SK-N-DZ (cell line): ENCODE measurements at places on chromosomes 4 and X.

- no peak for DNase-seq
Observed at GRCh38 chr4:34066126-34066525, 2178.2 kb downstream of the ARAP2 start.

DNA sequence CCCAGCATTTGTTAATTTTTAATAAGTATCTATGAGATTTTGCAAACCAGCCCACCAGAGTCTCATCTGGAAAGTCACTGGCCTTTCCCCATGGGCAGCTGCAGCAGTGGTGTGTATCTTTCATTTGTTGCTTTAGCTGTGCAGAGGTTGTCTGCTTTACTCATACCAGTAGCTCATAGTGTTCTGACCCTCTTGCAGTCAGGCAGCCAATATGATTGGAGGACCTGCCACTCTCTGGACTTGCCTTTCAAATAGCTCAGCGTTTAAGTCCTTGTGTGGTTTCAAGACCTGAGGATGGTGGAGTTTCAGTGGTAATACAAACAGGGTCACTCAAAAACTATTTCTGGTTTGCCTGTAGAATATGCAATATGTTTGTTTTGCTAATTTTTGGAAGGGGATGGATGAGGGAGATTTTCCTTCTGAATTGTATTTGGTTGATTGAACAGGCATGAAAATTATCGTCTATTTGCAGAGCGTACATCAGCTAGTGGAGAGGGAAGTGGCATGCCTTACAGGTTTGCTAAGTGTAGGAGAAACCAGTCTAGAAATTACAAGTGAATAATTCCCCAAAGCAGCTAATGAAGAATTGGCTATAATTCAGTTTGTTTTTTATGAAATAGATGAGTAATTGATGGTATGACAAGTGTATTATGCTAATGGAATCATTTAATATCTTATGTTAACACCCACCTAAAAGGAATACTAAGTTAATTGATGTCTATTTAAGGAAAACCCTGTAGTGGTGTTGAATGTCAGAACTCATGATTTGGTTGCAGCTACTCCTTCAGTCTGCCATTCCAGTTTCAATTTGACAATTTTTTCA, 8.9 kb downstream of the POLA1 start:
- no peak for DNase-seq

- no peak for DNase-seq
Observed at GRCh38 chr4:170008371-170008770, 17.8 kb downstream of the MFAP3L start.

- DNase-seq: no peak
Observed at GRCh38 chrX:154791939-154792338, 13.3 kb downstream of the MPP1 start.

GRCh38 chrX:31523884-31524536, 452.2 kb upstream of the FTHL17 start:
- peak; percentile 20 for DNase-seq

GRCh38 chrX:78213331-78213730, 73.9 kb upstream of the TAF9B start:
- no peak for DNase-seq

- peak; percentile 92 for DNase-seq
Observed at GRCh38 chr4:185567381-185568376, 32.4 kb upstream of the PDLIM3 start.
